ENCODE measurements at places on chromosomes 11 and 22. TPM values are rescaled to one million over a fixed set of nuclear protein-coding genes. Genes with fewer than 3 reads are reported as not detected.

GRCh38 chr11:71936825-71937224 is 8.0 kb downstream of the RNF121 start:
- no peak overlapping the region for H3K27ac ChIP-seq
- no peak overlapping the region for H3K4me3 ChIP-seq
- peaks cover 15% of the 10 kb centered on the region for H3K36me3 ChIP-seq
- peaks cover 23% of the 10 kb centered on the region for H3K4me1 ChIP-seq
- no peak for DNase-seq

Gene MYBPC3
- not detected for total RNA-seq

- H3K27ac ChIP-seq = no peak overlapping the region
- no peak for DNase-seq
- no peak overlapping the region for H3K4me3 ChIP-seq
- no peaks in the 10 kb centered on the region for H3K36me3 ChIP-seq
- H3K4me1 ChIP-seq = no peaks in the 10 kb centered on the region
Observed at GRCh38 chr11:111059726-111060125, 185.8 kb upstream of the POU2AF2 start.

GRCh38 chr11:21622995-21623394 is 569.9 kb upstream of the ANO5 start:
- H3K4me3 ChIP-seq = no peak overlapping the region
- no peaks in the 10 kb centered on the region for H3K27me3 ChIP-seq
- no peak for DNase-seq

DNA sequence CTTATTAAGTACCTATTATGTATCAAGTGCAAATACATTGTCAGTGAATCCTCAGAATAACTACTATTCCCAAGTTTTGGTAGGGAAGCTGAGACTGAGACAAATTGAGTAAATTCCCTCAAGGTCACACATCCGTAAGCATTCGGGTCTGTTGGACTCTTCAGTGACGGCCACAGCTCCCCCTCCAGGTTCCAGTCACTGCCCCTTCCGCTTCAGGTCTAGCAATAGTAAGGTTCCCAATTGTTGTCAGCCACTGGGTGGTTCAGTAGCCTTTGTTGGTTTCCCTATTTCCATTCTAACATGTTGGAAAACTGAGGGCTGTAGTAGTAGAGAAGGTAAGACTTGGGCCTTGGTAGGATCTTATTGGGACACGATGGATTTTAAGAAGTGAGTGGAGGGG is 54.9 kb upstream of the TNRC6B start:
- no peak for DNase-seq
- peaks cover 11% of the 10 kb centered on the region for H3K36me3 ChIP-seq
- no peaks in the 10 kb centered on the region for H3K27me3 ChIP-seq

DNA sequence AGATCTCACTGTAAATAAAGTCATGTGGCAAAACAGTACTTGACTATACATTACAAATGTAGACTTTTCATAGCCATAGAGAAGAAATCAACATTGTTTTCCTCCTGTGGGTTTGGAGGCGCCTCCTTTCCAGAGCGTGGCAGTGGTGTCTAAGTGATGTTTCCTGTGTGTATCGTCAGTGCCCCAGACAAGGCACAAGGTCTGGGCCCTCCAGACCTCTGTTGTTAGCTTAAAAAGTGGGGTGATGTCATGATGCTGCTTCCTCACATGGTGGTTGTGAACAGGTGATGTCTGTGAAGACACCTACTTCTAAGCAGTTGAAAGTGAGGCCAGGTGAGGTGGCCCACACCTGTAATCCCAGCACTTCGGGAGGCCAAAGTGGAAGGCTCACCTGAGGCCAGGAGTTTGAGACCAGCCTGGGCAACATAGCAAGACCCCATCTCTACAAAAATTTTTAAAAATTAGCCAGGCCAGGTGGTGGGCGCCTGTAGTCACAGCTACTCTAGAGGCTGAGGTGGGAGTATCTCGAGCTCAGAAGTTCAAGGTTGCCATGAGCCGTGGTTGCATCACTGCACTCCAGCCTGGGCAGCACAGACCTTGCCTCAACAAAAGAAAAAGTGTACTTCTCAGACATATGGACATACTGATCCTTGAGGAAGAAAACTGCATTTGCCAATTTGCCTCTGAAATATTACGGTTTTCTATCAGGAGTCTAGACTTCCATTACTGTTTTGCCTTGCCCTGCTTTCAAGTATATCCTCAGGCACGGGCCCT is 15.7 kb downstream of the NUP50 start:
- peak overlapping the region; percentile 59 for H3K27ac ChIP-seq
- DNase-seq = peak; percentile 43
- no peaks in the 10 kb centered on the region for H3K27me3 ChIP-seq
- no peak overlapping the region for H3K4me3 ChIP-seq
- peaks cover 61% of the 10 kb centered on the region for H3K36me3 ChIP-seq

DNA sequence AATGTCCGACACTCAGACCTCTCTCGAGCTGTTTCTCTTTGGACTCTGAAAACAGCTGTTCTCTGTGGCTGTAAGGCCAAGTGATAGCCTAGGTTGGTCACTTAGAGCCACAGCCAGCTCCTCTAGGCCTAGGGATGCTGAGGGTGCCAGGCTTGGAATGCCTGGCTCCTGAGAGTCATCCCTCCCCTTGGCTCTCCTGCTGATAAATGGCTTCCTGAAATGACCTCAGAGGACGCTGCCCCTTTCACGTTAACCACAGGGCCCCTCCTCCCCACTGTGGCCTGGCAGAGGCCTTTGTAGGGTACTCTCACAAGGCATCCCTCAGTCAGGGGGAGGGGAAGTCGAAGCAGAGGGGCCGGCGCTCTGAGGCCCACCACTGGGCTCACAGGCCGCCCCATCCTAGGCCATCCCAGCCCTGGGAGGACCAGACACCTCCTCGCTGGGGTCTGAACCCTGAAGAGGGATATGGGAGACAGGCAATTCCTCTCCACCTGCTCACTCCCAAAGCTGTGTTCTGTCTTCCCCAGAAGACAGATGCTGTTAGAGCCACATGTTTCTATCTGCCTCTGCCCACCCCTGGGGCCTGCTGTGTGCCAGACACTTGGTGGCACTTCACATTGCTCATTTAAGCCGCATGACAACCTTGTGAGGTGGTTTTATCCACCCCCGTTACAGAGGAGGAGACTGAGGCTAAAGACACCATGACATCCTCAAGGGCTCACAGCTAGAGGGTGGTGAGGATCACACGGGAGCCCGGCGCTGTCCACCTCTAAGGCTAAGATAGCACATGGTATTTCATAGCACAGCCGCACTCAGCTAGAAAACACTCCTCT is 50.9 kb downstream of the ARFGAP3 start:
- no peak overlapping the region for H3K4me3 ChIP-seq
- no peak overlapping the region for H3K27ac ChIP-seq
- no peaks in the 10 kb centered on the region for H3K4me1 ChIP-seq
- H3K27me3 ChIP-seq = no peaks in the 10 kb centered on the region
- H3K36me3 ChIP-seq = peaks cover 18% of the 10 kb centered on the region
- no peak for DNase-seq

All from activated CD4-positive, alpha-beta memory T cell treated with anti-CD3 and anti-CD28 coated beads for 36 hours (primary cell).